Pancreas (tissue), 10 donors: ENCODE measurements at places on chromosomes 1 and 21. TPM values are rescaled to one million over a fixed set of nuclear protein-coding genes. Genes with fewer than 3 reads are reported as not detected.

The OTUD7B gene
- total RNA-seq = 10.6 TPM

The PTPRC gene
- 13.8 TPM for total RNA-seq

The KRTAP19-1 gene
- not detected for total RNA-seq

The PKLR gene
- total RNA-seq = not detected

The SEC16B gene
- 3.8 TPM for total RNA-seq

The PLEKHN1 gene
- total RNA-seq = 0.38 TPM

The PINK1 gene
- total RNA-seq = 29.5 TPM

The PEX10 gene
- total RNA-seq = 10.6 TPM
